ENCODE measurements at places on chromosomes 5 and 9.

DNA sequence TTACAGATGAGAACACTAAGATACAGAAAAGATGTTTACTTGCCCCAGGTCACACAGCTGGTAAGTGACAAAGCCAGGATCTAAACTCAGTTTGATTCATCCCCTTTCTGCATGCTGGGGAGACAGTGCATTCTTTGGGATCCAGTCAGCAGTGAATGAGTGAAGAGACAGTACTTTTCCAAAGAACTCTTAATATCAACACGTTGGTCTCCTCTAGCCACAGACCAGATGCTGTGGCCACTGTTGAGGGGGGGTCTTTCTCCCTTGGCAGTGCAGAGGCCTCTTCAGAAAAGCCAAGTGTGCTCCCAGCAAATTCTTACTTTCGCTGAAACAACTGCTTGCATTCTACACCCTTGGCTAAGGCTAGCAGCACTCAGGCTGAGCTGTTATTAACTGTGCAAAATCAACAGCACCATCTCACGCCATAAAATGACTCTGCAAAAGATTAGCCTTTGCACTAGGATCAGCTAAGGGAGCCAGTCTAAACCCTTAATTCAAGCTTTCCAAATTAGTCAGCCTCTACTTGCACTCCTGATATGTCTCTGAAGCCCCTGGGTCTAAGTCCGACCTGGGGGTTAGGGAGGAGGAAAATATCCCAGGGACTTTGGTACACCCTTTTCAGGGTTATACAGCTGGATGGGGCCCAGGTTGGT is 4.8 kb upstream of the TMEM171 start:
- DNase-seq = no peak

DNA sequence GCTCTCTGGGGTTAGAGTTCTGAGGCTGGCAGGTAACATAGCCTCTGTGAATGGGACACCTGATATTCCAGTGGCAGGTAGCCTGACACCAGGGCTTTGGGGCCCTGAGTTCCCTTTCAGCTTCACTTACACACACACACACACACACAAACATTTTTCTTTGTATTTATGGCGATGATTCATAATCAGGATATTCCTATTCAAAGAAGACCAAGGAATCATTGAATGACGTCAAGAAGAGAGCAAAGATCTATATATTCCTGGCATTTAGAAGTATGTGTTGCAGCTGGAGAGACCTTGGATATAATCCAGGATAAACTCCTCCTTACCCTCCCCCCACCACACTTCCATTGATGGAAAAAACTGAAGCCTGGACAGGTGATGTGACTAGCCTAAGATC is 7.9 kb upstream of the ENTREP1 start:
- no peak for DNase-seq

- DNase-seq = no peak
These were observed 886.8 kb upstream of the SEMA6A start for GRCh38 chr5:117461403-117461802.

DNA sequence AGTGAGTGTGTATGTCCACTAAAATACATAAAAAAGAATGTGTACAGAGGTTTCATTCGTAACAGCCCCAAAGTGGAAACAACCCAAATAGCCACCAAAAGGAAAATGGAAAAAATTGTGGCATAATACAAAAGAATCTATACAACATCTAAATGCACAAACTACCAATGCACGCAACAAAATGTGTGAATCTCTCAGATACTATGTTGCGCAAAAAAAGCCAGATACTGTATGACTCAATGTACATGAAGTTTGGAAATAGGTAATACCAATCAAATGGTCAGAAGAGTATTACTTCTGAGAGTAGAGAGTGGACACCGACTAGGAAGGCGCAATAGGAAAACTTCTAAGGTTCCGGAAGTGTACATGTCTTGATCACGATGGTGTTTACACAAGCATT is 2.4 kb downstream of the XPA start:
- DNase-seq = no peak

- no peak for DNase-seq
These were observed 32.5 kb upstream of the MIER3 start for GRCh38 chr5:56984445-56984844.

DNA sequence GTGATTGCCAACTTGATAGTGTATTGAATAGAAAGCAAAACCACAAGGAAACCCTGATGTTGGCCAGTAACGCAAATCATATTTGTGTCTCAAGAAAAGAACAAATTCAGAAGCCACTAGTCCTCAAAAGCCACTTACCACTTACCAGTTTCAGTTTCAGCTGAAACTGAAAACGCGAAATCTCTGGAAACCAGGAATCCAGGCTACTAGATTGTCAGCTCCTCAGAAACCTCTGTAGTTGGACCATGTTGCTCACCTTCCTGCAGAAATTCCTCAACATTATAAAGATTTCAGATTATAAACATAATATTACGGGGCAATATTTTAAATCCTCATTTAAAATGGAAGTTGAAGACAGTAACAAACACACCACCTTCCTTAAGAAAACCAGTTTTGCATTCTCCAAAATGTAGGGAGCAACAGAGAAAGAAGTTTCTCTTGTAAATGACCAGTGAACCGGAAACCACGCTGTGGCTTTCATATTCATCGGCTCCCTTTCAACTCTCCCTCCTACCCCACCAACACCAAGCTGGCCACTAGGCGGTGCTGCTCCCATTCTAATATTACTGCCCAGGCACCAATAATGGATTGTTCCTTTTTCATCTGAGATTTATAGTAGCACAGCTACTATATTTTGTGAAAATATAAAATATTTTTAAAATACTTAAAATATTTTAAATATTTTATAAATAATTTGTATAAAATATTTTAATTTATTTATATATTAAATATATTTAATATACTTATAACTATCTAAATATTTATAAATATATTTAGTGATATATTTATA is 8.7 kb upstream of the TMED7 start:
- peak; percentile 78 for DNase-seq

DNA sequence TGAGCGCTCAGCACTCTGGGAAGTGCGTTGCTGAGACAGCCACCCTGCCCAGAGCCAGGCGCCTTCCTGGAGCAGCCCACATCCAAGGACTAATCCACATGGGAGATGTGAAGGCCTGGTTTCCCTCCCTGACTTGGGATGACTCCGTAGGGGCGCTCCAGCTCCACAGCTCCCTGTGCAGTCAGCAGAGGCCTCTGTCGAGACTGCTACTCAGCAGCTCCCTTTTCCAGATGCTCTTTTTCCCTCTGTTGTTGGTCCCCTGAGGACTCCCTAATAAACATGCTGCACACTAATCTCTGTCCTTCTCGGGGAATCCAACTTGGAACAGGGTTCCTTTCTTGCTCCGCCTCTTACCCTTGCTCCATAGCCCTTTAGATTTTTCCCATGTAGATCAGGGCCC is 237.3 kb downstream of the ZSWIM6 start:
- no peak for DNase-seq

GRCh38 chr9:129030191-129030590 is 2.1 kb upstream of the SH3GLB2 start:
- DNase-seq = no peak

GRCh38 chr5:41995193-41995592 is 70.1 kb downstream of the FBXO4 start:
- no peak for DNase-seq

- DNase-seq = no peak
These were observed 33.2 kb upstream of the DMXL1 start for GRCh38 chr5:119037496-119038215.

GRCh38 chr5:143208781-143209510 is 194.5 kb downstream of the NR3C1 start:
- DNase-seq = no peak

DNA sequence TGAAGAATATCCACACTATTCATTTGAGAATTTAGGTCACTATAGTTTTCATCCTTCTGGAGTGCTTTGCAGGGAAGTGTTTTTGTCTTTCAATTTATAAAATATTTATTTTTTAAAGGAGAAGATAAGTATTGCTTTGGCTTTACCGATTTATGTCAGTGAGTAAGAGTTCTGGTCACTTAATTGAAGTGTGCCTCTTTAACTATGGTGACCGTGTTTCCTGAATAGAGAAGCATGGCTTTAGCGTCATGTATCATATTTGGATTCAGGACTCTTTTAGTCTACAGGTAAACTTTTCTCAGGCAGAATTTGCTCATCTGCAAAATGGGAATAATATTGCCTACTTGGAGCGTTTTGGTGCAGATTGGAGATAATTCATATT is 902 bp downstream of the BDP1 start:
- no peak for DNase-seq

DNA sequence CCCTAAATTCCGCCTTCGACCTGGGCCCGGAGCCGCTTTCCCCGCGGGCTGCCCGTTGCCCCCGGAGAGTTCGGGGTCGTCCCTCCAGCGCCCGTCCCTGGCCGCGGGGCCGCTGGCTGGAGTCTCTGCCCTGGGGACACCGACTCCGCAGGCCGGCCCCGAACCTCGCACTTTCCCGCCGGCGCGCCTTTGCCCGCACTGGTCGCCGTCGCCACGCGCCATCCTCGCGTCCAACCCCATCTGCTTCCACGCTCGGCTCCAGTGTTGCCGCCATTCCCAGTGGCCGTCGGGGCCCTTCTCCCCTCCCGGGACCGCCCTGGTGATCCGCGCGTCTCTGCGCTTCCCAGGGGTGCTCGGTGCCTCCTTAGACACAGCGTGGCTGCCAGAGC is 11.0 kb downstream of the LHX3 start:
- DNase-seq = no peak

DNA sequence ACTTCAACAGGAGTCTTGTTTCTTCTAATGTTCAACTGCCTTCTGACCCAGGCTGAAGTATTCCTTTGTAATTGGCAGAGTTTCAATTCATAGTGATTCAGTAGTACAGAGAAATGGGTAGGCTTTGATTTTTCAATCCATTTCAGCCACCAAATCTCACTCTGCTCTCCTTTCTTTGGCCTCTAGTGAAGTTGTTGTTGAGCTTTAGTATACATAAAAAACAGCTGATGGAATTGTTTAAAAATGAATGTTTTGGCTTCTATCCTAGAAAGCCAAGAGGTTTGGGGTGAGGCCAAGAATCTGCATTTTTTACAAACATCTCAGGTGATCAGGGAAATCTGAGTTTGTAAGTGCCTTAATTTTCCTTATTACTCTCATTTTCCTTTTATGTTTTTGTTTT is 182.9 kb upstream of the MAP1B start:
- DNase-seq = no peak

DNA sequence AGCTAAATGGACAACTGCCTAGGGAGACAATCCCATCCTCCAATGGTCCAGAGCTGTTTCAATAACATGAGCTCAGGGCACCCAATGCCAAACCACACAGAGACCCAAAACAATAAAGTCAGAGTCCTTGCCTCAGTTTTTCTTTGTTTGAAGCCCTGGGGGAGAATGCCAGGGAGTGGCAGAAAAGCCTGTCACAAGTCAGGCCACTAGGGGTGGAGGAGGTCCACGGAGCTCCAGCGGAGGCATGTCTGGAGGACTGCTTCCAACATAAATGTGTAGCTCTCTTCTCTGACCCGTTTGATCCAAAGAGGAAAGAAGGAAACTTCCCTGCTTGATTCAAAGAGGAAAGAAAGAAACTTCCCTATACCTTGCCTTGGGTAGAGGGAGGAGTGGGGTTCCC is 175.3 kb downstream of the HSPA4 start:
- DNase-seq = no peak

DNA sequence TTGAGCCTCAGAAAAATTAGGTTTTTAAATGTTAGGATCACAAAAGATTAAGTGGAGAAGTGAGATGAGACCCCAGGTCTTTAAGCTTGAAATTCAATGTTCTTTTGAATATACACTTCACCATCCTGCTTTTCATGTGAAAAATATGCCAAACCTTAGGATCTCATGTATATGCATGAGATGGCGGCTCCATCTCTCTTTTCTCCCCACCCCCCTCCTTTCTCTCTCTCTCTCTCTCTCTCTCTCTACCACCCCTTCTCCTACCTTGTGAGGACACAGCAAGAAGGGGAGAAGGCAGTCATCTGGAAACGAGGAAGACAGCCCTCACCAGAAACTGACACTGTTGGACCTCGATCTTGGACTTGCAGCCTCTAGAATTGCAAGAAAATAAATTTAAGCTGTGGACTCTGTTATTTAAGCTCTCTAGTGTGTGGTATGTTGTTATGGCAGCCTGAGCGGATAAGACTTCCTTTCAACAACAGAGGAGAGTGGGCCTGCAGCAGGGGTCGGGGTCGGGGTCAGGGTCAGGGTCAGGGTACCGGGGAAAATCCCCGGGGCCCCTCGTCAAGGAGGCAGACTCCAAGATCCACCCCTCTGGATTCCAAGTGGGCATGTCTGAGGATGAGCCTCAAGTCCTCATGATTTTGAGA is 16.4 kb upstream of the ALDH1B1 start:
- peak; percentile 28 for DNase-seq

GRCh38 chr9:16000811-16001210 is 448.0 kb downstream of the CCDC171 start:
- no peak for DNase-seq

- no peak for DNase-seq
These were observed 41.1 kb downstream of the RAPGEF6 start for GRCh38 chr5:131593921-131594320.

DNA sequence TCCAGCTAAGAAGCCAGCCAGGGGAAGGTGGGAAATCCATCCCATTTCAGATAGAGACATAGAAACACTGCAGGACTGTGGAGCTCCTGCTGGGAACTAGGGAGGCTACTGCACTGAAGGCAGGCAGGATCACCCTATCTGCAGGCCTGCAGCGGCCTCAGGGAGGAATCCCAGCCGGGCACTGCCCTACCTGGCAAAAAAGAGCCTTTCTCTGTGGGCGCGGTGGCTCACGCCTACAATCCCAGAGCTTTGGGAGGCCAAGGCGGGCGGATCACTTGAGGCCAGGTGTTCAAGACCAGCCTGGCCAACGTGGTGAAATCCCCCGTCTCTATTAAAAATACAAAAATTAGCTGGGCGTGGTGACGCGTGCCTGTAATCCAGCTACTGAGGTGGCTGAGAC is 71.4 kb upstream of the PHYKPL start:
- no peak for DNase-seq

- no peak for DNase-seq
These were observed 69.4 kb downstream of the NPR3 start for GRCh38 chr5:32780508-32780919.

DNA sequence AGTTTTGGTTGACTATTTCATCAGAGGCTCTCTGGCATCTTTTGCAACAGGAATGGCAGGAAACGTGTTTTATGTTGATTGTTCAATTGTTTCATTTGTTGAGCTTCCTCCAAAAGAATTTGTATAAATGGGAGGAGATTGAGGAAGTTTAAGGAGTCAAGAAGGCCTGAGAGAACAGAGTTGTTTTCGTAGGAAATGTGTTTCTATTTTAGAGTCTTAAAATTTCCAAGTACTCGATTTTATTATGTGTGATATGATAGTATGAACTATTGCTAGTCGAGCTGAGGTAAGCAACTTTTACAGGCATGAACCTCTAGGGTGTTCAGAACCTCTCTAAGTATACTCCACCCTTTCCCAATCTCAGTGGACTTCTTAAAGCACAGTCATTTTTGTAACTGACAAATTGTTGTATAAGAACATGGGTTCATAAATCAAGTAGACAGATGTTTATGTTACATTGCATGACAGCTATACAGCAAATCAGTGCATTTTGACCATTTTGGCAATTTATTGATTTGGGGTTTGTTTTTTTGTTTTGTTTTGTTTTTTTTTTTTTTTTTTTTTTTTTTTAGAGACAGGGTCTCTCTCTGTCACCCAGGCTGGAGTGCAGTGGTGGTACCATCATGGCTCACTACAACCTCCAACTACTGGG is 47.4 kb downstream of the POLK start:
- DNase-seq = no peak
